ENCODE measurements at places on chromosomes 13 and 19.

- no peak for DNase-seq
Measured at GRCh38 chr13:102774591-102775520, 1.3 kb upstream of the TEX30 start.

DNA sequence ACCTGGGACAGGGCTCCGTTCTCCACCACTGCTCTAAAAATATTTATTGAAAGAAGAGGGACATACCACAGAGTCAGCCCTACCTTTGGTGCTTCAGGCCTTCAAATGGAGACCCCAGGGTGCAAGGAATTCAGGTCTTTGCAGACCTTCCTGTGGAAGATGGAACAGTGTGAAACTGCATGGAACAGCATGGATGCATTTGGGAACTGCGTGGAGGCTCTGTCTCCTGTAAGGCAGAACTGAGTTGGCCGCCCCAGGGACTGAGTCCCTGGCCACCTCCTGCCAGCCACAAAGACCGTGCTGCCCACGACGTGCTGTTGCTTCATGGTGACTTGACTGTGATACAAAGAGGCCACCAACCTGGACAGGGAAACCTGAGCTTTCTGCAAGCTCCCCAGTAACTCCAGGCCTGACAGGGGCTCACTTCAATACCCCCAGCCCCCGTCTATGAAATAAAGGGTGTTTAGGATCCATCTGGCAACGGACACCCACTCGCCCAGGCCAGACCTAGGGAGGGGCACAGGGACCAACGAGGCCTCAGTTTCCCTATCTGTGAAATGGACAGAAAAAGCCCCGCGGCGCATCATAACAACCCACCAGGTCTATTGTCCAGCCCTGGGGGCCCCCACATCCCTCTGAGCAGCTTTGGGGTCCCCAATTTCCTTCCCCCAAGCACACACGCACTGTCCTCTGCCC lies 58.6 kb upstream of the KLF2 start:
- no peak for DNase-seq

GRCh38 chr19:1105873-1106840 lies 2.4 kb downstream of the GPX4 start:
- DNase-seq: no peak

GRCh38 chr19:3161453-3161852 lies 17.1 kb upstream of the S1PR4 start:
- DNase-seq: no peak

DNA sequence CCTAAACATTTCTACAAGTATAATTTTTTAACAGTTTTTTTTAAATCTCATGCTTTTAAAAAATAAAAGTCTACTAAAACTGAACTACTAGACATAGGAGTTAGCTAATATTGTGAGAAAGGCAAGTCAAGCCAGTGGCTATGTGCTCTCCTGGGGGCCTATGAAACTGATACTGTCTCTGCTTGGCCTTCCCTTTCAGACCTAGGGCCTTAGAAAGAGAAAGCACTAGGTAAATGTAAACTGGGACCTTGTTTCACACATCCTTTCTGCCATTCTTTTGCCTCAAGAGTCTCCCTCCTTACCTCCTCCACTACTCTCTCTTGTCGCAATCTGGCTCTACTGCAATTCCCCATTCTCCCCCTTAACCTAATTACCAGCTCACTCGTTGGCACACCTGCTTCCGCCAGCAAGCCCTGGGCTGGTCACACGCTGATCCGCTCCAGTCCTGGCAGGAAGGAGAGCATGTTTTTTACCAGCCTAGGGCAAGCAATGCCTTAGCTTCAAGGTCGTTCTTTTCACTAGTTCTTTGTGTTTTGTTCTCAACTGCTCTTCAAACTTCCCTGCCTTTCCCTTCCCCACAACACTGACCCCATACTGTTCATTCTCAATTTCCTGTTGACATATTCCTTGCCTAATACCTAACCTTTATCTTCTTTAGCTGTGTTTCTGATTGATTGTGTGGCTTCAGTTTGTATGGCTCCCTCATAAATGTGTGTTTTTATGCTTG lies 23.1 kb downstream of the TBC1D4 start:
- no peak for DNase-seq

DNA sequence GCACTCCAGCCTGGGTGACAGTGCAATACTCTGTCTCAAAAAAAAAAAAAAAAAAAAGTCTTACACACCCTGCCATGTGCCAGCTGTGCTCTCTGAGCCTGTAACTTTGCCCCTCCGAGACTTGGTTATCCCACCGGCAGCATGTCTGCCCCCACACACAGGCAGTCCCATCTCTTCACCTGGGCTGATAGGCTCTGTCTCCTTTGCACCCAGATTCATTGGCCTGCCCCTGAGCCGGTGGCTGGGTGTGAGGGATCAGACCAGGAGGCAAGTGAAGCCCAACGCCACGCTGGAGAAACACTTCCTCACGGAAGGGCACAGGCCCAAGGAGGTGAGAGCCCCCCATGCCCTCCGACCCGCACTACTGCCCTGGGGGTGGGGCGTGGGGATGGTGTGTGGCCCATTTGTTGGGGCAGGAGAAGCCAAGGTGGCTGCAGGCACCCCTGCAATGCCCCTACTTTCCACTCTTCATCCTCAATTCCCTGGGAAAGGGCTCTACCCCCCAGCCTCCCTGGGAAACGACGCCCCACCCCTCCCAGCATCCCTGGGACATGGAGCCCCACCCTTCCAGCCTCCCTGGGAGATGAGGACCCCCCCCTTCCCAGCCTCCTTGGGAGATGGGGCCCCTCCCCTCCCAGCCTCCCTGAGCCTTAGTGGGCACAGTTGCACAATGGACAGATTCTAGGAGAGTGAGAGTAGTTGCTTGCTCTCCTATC lies 45.3 kb downstream of the CERS4 start:
- DNase-seq: no peak

DNA sequence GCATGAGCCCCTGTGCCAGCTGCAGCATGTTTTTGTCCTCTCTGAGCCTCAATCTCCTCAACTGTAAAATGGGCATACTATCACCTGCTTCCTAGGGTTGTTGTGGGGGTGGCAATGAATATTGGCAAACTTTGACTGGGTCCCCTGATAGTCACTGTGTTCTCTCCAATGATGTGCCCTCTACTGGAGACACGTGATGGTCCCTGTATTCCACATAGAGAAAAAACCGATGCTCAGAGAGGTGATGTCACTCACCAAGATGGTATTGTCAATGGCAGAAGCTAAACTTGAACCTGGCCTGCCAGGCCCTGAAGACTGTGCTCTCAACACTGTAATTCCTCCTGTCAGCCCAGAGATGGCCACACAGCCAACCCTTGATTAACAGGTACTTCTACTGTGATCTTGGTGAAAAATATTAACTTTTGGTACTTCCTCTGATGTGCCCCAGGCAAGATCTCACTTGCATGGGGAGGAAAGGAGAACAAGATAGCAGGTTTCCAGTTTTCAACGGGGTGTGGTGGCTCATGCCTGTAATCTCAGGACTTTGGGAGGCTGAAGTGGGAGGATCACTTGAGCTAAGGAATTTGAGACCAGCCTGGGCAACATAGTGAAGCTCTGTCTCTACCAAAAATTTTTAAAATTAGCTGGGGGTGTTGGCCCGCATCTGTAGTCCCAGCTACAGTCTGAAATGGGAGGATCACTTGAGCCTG lies 3.6 kb downstream of the CEACAM20 start:
- DNase-seq: no peak

- DNase-seq: no peak
Measured at GRCh38 chr13:85441364-85441763, 357.9 kb downstream of the SLITRK6 start.

- DNase-seq: no peak
Measured at GRCh38 chr13:99316657-99317256, 9.6 kb upstream of the GPR183 start.

DNA sequence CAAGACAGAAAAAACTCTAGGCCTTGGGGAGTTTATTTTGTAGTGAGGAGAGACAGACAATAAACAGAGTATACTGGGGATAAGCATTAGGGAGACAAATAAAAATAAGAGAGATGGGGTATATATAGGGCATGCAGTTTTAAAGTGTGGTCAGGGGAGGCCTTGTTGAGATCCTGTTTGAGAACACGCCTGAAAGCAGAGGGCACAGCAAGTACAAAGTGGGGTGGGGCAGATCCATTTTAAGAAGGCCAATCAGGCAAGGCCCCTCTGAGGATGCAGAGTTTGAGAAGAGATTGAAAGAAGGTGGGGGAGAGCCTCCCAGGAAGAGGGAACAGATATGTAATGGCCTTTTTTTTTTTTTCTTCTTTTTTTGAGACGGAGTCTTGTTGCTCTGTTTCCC lies 2.1 kb downstream of the PPP2R1A start:
- DNase-seq: no peak

DNA sequence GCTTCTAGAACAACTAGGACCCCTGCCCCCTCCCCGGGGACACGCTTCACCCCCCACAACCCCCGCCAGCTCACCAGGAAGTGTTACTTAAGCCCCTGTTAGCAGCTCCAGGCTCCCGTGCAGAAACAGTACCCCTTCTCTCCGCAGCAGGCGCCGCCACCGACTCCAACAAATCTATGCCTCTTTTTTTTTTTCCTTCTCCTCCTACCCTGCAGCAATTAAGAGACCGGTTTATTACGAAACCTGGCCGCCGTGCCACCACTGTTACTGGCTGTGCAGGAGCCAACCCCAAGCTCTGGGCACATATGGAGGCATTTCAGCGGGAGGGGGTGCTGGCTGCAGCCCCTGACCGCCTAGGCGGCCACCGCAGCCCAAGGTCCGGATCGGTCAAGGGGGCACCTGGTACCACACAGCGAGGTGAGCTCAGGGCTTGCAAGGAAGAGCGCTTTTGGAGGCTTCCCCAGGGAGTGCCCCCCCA lies 2.4 kb downstream of the GADD45B start:
- no peak for DNase-seq

GRCh38 chr13:110522721-110523120 lies 38.8 kb downstream of the RAB20 start:
- DNase-seq: no peak

DNA sequence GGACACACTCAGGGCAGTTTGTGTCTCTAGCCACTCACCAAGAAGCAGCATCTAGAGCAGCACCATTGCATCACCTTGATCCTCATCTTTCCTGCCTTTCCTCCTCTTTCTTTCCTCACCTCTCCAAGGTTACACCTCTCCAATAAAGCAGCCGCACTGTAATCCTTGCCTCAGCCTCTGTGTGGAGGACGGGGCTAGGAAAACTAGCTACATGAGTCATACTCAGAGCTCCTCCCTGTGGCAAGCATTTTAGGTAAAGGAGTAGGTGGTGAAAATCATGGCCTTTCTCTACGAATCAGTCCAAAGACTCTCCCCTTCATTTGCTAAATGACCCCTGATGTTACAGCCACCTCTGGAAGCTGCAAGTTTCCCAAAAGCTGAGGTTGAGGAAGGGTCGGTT lies 108.9 kb downstream of the DNAJC15 start:
- no peak for DNase-seq

DNA sequence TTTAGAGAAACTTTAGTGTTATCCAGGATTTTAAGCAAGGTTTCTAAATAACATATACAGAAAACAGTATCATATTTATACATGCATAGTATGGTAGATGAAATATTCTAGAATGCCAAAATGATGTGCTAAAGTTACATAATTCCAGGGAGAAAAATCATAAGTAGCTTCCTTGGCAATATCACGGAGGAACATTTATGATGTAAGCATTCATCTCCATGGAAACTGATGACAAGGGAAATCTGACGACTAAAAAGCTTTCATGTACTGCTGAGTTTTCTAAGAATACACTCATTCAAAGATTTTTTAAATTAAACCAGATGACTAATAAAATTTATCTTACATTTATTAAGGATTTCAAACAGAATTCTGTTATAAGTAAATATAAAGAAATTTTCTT lies 4.7 kb downstream of the TEX30 start:
- DNase-seq: no peak

DNA sequence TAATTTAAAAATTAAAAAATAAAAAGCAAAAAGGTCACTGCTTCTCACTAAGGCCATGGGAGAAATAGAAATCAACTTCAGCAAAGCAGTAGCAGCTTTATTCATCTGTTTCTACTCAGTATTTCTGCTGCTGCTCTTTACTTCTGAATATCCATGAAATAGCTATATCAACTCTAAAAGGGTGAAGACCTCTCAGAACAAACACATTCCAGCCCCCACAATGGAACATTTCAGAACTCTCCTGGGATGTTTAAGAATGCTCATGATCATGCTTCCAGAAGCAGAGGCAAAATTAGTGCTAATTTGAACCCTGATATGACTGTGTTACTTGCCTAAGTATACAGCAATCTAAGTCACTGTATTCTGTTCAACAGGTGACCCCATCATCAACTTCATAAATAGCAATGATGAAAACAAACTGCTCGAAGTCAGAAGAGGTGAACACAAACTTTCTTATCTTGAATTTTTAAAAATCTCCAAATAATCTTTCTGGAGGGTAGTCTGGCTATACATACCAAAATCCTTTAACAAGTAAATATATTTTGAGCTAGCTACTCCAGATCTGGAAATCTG lies 29.6 kb upstream of the DOCK9 start:
- no peak for DNase-seq

DNA sequence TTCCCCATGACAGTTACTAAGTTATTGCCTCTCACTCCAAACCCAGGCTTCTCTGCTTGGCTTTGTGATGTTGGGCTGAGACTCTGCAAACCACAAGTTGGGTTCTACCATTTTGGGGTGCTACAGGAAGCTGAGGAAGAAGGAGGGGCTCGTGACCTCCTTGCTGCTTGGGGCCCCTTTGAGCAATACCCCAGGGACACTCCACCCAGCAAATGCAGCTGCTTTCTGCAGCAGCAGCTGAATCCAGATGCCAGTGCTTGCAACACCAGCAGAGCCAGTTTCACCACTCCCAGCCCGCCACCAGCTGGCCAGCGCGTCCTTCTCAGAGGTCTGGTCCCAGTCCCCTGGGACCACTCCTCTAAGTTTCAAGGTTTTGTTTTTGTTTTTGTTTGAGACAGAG lies 22.0 kb upstream of the UBAC2 start:
- DNase-seq: no peak

GRCh38 chr19:29624489-29625185 lies 18.6 kb downstream of the POP4 start:
- no peak for DNase-seq

DNA sequence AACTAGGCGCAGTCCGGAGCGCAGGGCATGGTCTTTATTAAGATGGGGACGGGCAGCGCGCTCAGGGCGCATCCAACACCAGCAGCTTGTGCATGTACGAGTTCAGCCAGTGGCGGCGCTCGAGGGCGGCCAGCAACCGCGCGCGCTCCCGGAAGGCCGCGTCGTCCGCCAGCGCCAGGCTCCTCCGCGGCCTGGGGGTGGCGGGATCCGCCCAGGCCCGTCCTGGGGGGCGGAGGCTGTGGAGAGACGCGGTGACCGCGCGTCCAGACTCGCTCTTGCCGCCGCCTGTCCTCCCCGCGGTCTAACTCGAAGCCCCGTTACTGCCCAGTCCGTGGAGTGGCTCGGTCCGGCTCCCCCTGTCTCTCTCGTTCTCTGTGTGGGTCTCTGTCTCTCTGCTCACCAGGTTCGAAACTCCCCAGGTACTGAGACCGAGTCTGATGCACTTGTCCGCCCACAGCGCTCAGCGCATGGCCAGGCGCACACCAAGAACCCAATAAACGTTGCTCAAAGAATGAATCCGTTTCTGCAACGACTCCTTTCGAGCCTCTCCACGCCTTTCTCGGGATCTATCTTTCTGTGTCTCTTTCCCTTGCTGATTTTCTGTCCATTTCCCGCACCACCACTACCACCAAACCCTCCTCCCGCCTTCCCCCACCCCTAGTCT lies 702 bp downstream of the PTH2 start:
- DNase-seq: no peak
